SK-N-DZ (cell line): ENCODE measurements at places on chromosomes 16 and 17.

- no peak for DNase-seq
These were observed 37.9 kb upstream of the SMIM36 start for GRCh38 chr17:55549140-55549539.

DNA sequence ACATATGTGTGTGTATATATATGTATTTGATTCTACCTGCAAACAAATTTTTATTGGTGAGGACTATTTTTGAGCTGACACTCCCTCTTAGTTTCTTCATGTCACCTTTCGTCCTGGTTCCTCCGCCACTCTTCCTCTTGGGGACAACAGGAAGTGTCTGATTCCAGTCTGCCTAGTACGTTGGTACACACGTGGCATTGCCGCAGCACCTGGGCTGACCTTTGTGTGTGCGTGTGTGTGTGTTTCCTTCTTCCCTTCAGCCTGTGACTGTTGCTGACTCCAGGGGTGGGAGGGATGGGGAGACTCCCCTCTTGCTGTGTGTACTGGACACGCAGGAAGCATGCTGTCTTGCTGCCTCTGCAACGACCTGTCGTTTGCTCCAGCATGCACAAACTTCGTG is 29.4 kb upstream of the CACNG5 start:
- DNase-seq = no peak

GRCh38 chr17:39171933-39172332 is 6.0 kb upstream of the ARL5C start:
- DNase-seq = no peak

DNA sequence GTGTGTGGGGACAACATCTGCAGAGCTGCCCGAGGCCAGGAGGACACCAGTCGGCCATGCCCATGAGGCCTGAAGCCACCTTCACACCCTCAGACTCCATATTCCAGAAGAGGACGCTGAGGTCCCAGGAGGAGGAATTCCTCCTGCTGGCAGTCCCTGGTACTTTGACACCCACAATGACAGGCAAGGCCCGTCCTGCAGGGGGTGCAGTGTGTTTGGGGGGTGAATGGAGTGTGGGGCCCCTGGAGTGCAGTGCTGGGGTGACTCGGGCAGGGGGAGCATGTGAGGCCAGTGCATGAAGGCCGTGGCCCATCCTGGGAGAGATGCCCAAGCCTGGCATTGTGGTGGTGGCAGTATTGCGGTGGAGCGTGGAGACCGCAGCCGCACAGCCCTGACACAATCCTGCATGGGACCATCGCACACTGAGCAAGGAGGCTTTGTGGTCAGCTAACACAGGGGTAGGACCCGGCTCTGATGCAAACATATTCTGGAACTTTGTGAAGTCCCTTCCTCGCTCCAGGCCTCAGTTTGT is 52.2 kb downstream of the ZDHHC7 start:
- DNase-seq = no peak

DNA sequence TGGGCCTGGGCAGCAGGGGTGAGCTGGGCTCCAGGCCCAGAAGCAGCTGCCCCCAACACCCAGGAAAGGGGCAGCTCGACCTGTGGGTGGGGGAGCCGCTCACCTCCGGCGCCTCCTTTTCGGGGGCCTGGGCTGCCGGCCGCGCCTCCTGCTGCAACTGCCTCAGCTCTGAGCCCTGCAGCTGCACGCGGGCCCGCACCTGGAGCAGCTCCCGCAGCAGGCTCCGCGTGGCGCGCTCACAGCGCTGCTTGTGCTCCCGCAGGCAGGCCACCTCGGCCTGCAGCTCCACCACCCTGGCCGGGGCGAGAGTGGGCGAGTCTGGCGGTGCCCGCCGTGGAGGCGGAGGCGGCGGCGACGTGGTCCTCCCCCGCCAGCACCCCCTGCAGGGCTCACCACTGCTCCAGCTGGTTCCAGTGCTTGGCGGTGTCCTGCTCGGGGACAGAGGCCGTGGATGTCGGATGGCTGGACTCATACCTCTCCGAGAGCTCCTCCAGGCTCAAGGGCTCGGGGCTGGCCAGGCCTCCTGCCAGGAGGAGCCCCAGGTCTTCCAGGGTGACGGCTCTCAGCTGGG is 868 bp downstream of the CCDC154 start:
- DNase-seq = peak; percentile 41

- DNase-seq = no peak
These were observed 18.3 kb upstream of the EFCAB13 start for GRCh38 chr17:47305302-47305923.

DNA sequence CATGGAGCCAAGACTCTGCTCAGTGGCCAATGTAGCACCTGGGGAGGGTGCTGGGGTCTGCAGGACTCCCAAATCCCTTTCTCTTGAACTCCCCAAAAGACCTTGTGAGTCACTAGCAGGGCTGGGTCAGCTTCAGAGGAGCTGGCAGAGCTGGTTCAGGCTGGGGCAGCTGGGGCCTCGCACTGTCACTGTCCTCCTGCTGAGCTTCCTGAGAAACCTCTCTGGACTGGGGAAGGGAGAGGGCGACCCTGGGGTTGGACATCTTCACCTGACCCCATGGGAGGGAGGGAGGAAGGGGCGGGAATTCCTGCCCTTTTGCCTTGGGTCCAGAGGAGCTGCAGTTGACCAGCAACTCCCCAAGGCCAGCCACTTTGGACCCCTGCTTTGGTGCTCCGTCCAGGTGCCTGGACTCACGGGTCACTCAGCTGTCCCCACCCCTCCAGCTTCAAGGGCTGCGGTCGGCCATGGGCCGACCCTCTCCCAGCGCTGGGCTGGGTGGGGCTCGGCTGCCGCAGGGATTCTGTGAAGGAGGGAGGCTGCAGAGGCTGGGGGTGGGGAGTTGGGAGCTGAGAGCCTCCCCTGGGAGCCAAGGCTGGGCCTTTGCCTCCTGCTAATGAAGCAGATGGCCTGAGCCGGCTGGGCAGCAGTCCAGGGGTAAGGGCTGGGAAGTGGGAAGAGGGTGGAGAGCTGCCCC is 9.2 kb downstream of the FMNL1 start:
- peak; percentile 63 for DNase-seq

GRCh38 chr17:48270899-48271298 is 159.1 kb downstream of the SKAP1 start:
- DNase-seq = no peak

- DNase-seq = no peak
These were observed 101.1 kb downstream of the MSI2 start for GRCh38 chr17:57357392-57357784.

DNA sequence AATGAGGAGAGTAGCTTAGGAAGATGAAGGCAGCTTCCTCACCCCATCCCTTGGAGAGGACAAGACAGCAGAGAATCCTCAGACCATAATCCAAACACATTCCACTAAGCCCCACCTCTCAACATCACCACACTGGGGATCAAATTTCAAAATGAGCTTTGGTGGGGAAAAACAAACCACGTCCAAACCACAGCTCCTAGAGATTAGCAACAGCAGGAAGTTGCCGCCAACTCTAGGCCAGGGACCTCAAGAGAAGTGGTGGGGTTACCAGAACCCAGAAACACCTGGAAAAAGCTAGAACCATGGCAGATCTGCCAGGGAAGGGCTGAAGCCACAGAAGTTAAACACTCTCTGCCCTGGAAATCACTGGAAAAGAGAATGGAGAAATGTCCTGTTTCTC is 571.6 kb downstream of the HS3ST4 start:
- no peak for DNase-seq

DNA sequence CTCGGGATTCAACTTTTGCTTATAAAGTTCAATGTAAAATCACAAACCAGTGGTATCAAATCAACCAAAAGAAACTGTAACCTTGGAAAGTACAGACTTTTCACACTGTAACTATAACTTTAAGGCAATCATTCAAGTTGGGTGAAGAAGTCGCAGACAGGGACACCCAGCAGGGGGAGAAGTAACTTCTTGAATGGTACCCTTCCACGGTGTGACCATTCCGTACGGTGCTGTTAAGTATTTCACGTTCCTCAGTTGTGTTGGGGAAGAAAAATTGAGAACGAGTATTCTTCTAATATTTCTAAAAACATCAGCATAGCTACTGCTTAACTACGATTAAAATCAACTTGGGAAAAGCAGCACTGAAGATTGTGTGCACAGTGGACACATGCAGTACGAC is 55.8 kb downstream of the MYH10 start:
- DNase-seq = no peak

- no peak for DNase-seq
These were observed 23.3 kb upstream of the SLC12A3 start for GRCh38 chr16:56841659-56842058.

GRCh38 chr17:44804302-44805089 is 25.6 kb downstream of the GJC1 start:
- DNase-seq = no peak

DNA sequence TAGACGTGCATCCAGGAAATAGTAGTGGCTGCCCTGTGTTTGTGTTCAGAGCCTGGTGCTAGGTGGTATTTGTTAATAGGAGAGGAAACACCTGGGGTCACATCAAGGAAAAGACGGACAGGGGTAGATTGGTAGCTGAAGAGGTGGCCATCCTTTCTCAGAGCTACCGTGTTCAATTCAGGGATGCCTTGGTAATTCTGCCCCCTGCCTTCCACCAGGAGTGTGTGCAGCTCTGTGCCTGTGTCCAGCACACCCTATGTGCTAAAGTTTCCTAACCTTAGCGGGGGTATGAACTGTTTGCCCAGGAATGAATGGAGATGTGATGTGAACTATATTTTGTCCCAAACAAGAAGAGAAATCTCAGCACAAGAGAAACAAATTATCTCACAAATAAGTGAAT is 174.1 kb upstream of the MPHOSPH6 start:
- no peak for DNase-seq

DNA sequence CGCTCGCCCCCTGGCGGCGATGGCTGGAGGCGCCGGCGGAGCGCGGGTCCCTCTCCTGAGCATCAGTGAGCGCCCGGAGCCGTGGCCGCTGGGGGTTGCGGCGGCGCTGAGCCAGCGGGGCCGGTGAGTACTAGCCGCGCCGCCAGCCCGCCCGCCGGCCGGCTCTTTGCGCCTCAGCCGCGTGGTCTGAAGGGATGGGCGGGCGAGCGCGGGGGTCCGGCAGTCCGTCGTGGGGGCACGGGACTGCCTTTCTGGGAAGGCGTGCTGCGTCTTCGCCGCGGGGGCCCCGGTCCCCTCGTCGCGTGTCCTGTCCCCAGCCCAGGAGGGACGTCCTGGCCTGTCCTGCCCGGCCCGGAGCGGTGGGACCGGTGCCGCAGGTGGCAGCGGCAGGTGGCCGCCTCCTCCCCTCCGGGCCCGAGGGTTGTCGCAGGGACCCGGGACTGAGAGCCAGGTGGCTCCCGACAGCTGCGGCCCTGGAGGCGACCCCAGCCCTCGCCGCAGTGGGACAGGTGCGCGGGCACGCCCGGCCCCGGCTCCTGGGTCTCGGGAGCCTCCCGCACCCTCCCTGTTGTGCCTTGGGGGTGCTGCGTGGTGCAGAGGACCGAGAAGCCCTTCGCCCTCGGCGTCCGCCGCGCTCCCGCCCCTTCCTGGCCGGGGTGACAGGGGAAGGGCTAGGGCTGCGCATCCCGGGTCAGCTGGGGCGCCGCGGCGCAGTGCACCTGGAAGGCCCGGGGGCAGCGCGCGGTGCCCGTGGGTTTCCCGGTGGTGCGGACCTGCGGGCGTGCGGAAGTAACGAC is at the start of gene SPECC1:
Gene SPECC1, plus strand, starts transcription at position 58 of the 797 bp plus-strand sequence. CDS start 87,293 bp downstream, outside the sequence.
- peak; percentile 81 for DNase-seq

GRCh38 chr17:13746404-13746803 is 144.7 kb upstream of the HS3ST3A1 start:
- peak; percentile 79 for DNase-seq

GRCh38 chr16:85507342-85507741 is 105.8 kb upstream of the GSE1 start:
- DNase-seq = no peak

GRCh38 chr16:8928467-8928957 is 35.2 kb downstream of the USP7 start:
- DNase-seq = no peak

DNA sequence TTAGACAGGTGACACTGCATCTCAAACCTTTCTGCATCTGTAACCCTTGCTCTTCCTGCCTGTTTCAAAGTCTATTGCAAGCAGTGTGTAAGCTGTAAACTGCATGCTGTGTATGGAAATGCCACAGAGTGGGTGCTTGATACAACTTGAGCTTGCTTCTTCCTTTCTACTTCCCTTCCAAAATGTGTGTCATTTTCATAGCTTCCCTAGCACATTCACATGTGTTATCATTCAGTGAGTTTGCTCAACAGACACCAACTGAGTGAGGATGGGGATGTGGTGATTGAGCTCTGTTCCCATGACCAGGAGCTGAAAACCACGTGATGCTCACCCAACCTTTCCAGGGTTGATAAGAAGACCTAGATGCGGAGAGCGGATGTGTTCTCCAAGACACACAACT is 111.1 kb downstream of the VAT1L start:
- no peak for DNase-seq

DNA sequence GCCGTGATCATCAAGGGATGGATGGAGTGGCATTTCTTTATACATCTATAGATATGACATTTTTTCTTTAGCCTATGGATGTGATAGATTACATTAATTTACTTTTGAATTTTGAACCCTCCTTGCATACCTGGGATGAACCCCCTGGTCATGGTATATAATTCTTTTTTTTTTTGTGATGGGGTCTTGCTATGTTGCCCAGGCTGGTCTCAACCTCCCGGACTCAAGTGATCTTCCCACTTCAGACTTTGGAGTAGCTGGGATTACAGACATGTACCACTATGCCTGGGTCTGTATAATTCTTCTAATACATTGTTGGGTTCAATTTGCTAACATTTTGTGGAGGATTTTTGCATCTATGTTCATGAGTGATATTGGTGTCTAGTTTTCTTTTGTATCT is 1.7 kb upstream of the TNS4 start:
- DNase-seq = no peak

DNA sequence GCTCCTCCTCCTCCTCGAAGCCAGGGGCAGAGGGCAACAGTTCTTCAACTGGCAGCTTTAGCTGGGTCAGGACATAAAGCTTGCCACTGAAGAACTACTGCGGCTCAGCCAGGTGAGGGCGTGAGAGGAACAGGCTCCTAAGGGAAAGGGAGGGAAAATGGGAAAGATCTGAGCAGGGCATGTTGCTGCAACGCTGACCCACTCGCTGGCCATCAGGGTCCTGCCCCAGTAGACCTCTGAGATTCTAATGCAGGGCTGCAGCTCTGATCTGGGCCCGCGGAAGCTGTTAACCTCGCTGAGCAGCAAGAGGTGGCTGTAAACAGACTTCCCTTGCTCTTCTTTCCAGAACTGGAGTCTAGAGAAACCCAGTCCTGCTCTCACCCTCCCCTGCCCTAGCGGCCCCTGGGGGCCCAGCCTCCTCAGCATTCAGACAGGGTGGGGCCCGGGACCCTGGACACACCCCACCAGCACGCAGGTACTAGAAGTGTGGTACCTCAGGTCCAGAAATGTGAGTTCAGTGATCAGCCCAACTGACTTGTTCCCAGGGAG is 3.8 kb upstream of the TLCD2 start:
- peak; percentile 85 for DNase-seq

- no peak for DNase-seq
These were observed 1.4 kb downstream of the CMTM2 start for GRCh38 chr16:66580605-66581209.

GRCh38 chr17:1787301-1787902 is 25.5 kb downstream of the SERPINF1 start:
- no peak for DNase-seq

GRCh38 chr16:72787514-72788268 is 260.2 kb downstream of the ZFHX3 start:
- no peak for DNase-seq
